Activated CD8-positive, alpha-beta memory T cell treated with anti-CD3 and anti-CD28 coated beads, Interleukin-2, amount 10 ng/mL, durations not matched to agents 7 days and 5 days (primary cell): ENCODE measurements at places on chromosomes 7 and 10.

GRCh38 chr7:134777470-134777869 lies 2.0 kb upstream of the CALD1 start:
- no peak for DNase-seq

DNA sequence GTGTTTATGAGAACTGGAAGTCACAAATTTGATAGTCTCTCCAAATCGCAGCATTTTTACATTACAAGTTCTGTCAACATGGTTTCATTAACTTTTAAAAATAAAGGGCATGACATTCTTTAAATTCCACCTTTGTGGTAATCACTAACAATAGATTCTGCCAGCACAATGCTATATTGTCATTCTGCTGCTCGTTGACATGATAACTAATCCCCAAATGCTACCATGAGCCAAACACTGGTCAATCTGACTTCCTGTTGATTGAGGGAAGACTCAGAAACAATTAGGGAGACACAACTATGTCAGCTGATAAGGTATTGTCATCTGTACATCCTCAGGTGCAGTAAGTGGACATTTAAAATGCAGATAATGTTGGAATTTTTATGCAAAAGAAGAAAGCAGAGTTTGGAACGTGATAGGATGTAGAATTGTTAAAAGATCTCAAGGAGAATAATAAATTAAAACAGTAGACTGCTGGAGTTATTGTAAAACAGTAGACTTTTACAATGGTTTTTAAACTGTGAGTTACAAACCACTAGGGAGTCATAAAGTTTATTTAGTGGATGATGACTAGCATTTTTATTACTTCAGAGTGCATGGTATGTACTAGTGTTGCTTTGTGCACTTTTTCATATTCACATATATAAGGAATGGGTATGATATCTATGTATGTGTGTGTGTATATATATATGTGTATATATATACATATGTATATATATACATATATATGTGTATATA lies 126.4 kb upstream of the DKK1 start:
- no peak for DNase-seq

DNA sequence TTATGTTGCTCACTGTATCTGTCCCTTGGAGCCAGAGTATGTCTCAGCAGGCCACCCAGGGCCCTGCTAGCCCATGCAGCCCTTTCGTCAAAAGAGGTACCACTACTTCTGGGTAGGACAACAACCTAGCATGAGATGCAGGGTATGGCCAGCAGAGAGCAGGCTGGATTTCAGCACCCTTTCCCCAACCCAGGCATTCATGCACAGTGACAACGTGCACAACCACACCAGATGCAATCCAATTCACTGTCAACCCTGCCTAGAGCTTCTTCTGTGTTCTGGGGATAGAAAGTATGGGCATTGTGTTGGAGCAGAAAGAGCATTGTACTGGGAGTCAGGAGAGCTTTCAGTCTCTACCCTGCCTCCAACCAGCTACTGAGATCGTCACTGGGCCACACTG lies 37.9 kb downstream of the JAZF1 start:
- no peak for DNase-seq

DNA sequence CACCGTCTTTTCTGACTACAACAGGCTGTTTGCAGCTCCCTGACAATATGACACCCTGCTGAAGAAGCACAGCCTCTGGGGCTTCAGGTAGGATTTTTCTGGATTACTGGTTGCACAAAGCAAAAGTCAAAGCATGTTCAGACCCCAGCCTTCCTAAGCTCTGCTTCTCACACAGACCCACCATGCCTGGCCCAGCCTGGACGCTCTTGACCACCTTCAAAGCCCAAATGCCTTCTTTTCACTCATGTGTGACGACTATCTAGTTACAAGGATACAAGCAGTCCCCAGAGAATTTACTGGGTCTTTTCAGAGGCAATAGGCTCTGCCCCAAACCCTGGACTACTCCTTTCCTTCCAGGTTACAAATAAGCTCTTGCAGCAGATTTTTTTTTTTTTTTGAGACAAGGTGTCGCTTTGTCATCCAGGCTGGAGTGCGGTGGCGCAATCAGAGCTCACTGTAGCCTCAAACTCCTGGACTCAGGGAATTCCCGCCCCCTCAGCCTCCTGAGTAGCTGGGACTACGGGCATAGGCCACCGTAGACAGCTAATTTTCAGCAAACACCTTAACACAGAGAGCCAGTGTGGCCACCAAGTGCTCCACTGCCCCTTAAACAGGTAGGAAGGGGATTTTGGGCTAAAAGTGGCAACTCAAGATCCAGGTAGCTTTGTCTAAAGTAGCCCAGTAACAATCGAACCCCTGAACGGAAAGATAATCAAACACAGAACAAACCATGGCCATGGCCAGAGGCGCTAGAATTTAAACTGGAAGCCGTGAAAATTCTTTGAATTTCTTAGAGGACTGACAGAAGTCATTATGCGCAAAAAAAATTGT lies 16.2 kb downstream of the SVIL start:
- no peak for DNase-seq

GRCh38 chr10:43781480-43782361 lies 133.0 kb upstream of the ZNF32 start:
- DNase-seq = peak; percentile 70

- DNase-seq = peak; percentile 11
These were observed 62.1 kb upstream of the SHH start for GRCh38 chr7:155874411-155874810.

DNA sequence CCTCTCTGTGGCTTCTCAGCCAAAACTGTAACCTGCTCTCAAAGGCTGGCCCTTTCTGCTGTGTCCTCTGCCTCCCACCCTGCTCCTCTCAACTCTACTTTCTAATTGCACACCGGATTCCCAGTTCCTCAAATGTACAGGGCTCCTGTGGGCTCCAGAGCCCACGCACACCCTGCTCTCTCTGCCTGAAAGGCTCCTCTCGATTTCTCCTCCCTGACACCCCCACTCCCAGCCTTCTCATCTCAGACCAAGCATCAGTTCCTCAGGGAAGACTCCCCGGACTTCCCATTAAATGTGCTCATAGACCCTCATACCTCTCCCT lies 111.7 kb upstream of the STEAP1B start:
- no peak for DNase-seq

DNA sequence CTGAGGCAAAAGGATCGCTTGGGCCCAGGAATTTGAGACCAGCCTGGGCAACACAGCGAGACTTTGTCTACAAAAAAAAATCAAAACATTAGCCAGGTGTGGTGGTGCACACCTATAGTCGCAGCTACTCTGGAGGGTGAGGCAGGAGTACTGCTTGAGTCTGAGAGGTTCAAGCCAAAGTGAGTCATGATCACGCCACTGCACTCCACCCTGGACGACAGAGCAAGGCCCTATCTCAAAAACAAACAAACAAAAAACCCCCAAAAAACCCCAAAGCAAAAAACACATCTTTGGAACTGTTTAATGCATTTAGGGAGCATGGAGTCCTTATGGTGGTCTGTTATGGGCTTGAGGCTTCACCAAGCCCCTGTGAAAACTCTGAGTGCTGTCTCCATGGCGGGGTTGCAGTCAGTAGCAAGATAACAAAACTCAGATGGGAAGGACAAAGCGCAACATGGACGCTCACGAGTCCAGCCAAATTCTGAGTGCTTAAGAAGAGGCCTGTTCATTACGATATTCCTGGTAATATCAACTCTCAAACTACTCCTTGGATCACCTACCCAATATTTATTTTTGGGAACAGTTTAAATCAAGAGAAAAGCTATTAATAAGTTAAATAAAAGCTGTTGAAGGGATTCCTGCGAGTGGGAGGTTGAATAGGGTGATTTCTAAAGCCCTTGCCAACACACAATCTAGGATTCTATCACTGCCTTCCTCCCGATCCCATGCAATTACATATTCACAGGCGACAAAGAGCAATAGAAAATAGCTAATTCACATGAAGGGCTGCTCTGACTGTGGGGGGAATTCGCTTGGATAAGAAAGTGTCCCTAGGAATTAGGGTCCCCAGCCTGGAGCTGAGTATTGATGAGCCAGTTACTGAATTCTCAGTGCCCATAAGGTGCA lies 123.3 kb downstream of the HIPK2 start:
- no peak for DNase-seq

DNA sequence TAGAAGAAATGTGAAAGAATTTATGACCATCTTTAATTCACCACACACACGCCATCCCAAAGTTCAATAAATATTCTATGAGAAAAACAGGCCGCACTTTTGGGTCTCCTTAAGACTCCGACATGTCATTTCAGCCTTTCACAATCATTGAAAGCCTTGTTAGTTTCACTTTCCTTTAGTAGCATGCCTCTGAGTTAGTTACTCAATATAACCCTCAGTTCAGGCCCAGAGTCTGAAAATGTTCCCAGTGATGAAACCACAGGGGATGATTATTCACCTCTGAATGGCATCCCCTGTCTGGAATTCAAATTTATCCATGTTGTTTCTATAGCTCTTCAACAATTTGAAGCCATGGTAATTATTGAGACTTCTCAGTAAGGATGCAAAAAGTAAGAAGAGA lies 278.1 kb upstream of the NRP1 start:
- no peak for DNase-seq

DNA sequence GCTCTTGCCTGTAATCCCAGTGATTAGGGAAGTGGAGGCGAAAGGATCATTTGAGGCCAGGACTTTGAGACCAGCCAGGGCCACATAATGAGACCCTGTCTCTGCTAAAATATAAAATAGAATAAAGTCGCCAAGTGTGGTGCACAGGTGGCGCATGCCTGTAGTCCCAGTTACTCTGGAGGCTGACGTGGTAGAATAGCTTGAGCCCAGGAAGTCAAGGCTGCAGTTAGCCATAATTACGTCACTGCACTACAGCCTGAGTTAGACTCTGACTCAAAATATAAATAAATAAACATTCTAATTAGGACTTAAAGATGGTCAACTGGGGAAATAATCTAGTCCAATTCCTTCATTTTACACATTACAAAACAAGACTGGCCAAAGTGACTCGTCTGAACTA lies 768 bp downstream of the CHCHD2 start:
- peak; percentile 62 for DNase-seq

GRCh38 chr10:117458571-117458970 lies 83.3 kb upstream of the PDZD8 start:
- no peak for DNase-seq

- no peak for DNase-seq
These were observed 402.6 kb downstream of the AUTS2 start for GRCh38 chr7:70000737-70001348.

DNA sequence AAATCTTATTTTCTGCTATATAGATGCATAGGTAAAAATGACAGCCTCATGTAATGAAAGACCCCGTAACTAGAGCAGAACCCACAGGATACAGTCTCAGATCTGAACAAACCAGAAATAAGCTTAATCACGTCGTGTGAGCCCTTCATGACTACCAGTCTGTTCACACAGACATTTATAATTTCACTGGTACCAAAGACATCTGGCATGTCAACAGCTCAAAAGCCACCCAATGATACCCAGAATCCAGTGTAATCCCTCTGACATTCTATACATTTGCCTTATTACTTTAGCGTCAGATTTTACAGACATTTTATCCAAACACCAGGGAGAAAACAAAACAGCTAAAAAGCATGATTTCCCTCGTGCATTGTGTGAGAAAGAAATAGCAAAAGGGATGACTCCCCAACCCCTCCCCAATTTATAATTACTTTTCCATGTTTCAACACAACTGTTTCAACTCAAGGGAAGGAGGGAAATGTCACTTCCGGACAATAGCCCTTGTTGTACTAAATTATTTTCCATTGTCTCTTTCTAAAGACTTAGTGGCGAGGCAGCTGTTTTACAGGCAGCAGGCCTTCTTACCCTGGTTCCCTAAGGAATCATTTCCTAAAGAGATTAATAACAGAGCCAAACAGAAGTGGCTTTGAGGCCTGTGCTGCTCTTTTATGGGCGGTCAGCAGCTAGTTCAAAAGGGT lies 33.2 kb downstream of the DOCK4 start:
- no peak for DNase-seq

- no peak for DNase-seq
These were observed 152.5 kb downstream of the CREB5 start for GRCh38 chr7:28564755-28565374.

DNA sequence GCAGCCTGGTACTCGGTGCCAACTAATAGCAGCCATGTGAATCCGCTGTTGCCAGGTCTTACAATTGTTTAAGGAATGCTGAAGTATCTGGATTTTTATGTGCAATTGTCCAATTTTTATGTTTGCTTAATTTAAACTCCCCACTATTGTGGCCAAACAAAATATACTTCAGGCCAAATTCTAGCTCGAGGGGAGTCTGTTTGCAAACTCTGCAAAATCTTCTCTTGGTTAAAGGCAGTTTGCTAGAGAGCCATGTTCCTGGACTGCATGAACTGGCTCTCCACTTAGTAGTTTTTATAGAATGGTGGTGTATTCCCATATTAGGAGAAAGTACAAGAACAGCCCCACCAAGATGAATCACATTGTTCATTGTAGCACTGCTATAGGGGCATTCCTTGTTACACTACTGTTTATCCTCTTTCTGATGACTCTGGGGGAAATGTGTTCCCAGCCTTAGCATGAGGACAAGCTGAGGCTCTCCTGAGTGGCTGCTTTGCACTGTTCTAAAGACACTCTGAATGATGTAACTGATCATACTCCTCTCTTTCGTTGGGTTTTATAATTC lies 178.0 kb upstream of the GLI3 start:
- DNase-seq = no peak

GRCh38 chr10:91366704-91367103 lies 43.4 kb upstream of the HECTD2 start:
- DNase-seq = no peak

- no peak for DNase-seq
These were observed 22.4 kb downstream of the PHTF2 start for GRCh38 chr7:77820967-77821366.
